ENCODE measurements at places on chromosomes 7 and 10.

DNA sequence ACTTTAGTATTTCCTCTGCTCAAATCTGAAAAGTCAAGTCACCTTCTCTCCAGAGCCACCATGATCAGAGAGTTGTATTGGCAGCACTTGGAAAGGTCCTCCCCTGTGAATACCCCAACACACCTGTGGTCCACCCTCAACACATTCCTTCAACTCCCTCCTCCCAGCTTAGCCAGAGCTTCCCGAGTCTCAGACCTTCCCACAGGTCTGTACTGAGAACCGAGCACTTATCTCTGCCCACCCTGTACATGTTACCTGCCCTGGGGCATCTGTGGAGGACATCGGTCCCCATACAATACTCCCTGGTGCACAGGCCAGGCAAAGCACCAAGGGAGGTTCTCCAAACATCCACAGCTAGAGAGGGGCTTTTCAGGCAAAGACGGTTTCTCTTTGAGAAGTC is 30.6 kb downstream of the SORBS1 start:
- no peak for DNase-seq

DNA sequence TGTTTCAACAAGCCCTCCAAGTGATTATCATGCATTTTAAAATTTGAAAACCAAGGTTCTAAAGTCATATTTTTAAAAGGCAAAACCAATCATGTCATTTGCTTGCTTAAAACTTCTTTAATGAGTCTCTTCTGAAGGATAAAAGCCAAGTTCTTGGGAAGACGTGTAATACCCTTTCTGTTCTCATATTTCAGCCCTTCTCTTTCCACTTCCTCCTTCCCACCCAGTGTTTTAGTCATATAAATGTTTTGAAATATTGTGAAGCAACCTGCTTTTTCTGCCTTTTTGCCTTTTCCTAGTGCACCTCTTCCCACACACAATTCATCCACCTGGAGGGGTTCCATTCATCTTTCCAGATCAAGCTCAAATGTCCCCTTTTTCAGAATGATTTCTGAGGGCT is 211.1 kb upstream of the LRRTM3 start:
- no peak for DNase-seq

- no peak for DNase-seq
Measured at GRCh38 chr7:158702196-158702595, 2.4 kb downstream of the NCAPG2 start.

DNA sequence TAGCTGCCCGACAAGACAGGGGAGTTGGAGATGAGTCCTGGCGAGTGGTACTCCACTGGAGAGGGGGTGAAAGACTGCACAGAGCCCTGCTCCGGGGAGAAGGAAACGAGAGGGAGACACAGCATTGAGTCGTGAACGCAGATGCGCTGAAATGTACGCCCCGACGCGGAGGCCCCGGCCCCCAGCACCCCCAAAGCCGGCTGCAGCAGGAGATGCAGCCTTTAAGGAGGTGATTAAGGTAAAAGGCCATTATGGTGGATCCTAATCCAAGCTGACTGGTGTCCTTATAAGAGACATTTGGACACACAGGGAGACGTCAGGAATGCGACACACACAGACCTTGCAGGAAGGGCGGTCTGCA is 166.3 kb upstream of the IMMP2L start:
- no peak for DNase-seq

GRCh38 chr10:47331491-47331890 is 9.2 kb downstream of the GDF2 start:
- no peak for DNase-seq

DNA sequence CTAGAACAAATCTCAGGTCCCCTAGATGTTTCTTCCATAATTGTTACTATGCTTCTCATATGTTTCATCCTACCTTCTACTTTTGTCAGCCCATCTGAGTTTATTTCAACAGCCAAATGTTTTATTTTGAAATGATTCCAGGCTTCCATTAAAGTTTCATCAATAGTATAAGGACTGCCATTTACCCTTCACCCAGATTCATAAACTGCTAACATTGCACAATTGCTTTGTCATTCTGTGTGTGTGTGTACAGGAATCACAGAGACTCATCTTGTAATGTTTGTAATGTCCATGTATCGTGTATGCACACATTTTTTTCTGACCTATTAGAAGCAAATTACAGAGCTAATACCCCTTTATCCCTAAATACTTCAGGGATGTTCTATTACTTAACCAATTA is 25.5 kb downstream of the MMRN2 start:
- no peak for DNase-seq

DNA sequence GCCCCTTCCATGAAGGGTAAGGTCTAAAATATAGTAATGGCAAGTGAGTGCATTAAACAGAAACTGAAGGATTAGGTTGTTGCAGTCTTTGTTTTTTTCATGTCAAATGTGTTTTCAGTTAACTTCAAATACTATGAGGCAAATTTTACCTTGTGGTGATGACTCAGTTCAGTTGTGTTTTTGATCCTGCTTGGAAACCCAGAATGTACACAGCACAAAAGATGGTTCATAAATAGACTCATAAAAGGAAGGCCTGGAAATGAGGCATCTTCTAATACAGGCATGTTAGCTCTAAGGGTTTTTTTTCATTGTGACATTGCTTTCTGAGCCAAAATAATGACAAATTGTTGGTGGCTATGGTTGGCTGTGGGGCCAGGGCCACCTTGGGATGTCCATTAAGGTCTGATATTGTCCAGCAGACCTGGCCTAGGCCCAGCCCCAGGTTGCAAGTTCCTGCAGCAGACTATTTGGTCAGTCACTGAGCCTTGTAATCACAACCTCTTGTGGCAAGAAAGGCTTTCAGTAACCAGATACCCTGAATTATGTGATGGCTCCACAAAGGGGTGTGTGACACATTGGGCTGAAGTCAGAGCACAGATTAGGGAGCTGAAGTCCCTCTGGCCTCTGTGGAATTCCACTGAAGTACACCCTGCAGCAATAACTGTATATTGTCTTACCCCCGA is 69.0 kb upstream of the SAMD8 start:
- DNase-seq, result peak; percentile 91

DNA sequence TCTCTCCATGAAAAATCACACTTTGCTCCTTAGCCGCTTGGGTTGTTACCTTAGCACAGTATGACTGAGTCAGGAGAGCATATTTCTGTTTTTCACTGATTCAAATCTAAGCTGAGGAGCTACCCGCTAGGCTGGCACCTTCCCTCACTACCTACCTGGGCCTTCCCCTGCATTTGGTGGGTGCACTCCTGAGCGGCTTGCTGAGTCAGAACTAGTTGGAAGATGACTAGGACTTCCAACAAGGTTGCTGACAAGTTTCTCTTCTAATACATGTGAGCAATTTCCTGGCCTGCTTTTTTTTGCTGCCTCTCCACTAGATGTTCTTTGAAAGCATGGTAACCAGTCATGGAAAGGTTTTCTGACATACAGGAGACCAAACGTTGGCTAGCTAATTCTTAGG is 43.8 kb upstream of the SEC61G start:
- DNase-seq, result no peak
